ENCODE measurements at places on chromosomes 1 and 21.

DNA sequence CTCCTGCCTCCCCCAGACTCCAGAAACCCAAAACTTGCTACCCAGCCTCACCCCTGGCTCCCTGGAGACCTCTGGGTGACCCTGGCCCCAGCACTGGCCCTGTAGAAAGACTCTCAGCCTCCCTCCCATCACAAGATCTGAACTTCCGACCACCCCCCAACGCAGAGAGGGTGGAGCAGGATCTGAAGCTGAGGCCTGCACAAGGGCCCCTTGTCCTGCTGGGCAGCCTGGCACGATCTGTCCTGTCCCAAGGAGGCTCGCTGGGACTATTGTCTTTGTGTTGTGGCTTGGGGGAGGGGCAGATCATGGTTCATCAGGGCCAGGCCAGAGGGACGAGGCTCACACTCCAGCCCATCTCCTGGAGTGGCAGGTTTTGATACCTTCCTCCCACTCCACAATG lies 20.0 kb downstream of the PHLDA3 start:
- no peak for DNase-seq

- no peak for DNase-seq
These were observed 234.3 kb upstream of the ADAMTS5 start for GRCh38 chr21:27201197-27201596.

GRCh38 chr1:111505641-111506119 lies 2.2 kb upstream of the ADORA3 start:
- no peak for DNase-seq

GRCh38 chr1:161227196-161227871 lies 1.5 kb downstream of the TOMM40L start:
- DNase-seq: peak; percentile 59

GRCh38 chr1:155499953-155500639 lies 62.5 kb downstream of the ASH1L start:
- no peak for DNase-seq

DNA sequence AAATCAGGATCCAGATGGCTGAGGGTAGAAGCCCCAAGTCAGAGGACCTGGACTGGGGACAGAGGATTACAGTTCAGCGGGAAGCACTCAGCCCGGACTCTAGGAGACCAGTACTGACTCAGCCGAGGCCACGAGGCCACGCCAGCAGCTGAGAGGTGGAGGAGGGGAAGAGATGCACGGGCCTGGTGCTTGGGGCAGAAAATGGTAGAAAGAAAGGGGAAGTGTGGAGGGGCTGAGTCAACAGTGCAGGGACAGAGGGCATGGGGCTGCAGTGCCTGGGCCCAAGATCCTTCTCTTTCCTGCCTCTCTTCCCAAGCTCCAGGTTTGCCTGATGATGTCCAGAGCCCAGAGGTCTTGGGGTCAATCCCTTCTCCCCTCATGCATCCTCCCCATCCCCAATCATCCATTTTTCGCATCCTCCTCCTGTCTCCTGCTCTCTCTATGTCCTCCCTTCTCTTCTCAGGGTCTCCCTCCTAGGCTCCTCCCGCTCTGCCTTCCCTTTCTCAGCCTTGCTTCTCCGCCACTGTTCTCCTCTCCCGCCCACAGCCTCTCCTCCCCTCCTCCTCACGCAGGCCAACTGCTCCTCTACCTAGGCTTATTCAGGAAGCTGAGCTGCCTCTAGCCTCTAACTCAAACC lies 7.7 kb downstream of the ARHGEF2 start:
- DNase-seq: no peak

- DNase-seq: no peak
These were observed 54.1 kb downstream of the SLC35D1 start for GRCh38 chr1:66999640-67000400.

DNA sequence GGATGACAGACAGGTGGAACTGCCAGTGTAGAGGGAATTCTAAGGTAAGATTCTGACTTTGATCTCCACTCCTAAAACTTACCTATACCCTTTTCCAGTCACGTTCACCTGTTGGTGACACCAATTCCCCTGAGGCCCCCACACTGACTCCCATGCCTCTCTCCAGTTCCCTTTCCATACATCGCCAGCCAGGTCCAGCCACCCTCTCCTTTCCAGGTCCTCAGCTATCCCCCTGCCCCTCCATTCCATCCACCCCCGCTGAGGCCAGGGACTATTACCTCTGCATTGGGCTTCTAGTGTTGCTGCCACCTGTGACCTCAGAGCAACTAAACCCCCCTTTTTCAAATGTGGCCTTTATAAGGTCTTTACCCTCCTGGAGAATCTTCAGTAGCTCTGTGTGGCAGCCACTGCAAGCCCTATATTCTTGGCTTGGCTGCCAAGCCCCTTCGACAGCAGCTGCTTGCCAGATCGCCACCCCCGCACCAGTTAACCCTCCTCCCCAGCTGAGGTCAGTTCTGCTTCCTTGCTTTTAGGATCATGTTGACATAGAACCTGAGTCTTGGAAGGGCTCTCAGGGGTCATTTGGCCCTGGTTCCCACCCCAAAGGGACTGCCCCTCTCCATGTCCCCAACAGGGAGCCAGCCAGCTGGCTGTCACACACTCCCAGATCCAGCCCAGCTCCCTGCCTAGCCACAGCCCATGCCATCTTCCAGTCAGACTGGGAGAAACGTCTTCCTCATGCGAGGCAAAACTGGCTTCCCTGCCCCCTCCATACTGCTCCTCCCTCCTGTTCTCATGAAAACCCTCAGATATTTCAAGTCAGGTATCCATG lies 14.7 kb downstream of the CSF1 start:
- no peak for DNase-seq

DNA sequence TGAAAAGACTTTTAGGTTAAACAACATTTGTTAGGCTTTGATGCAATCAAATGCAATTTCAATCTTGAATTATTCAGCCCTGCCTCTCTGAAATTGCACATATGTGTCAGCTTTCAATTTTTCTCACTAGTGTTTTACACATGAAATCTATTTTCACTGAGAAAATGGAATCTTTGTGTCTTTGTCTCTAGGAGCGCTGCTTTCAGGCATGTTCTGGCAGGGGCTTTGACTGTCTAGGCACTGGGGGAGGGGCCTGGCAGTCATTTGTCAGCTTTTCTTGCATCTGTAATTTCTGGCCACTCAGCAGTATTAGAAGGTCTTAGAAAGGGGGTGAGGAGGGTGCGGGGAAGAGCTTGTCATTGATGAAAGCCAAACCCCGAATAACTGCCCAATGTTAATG lies 264.4 kb downstream of the PTPRC start:
- DNase-seq: no peak

GRCh38 chr1:89260042-89260441 lies 12.6 kb downstream of the GBP5 start:
- DNase-seq: no peak

DNA sequence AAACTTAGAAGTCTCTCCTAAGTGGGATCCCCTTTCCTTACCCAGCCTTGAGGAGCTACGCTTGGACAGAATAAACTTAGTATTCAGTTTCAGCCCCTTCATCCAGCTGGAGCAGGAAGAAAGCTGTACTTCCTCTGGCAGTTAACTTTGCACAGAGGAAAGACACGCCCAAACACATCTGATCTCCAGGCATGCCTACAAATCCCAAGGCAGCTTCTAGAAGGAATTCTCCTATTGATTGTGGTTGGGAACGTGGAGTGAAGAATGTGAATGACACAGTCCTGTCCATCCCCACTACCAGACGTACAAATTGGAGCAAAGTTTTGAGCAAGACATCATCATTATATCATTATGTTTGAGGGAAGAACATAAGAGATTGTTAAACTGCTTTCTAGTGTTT lies 6.6 kb upstream of the AK4 start:
- no peak for DNase-seq

GRCh38 chr1:207078578-207079132 lies 10.0 kb upstream of the C4BPB start:
- no peak for DNase-seq

GRCh38 chr1:204331275-204331674 lies 28.5 kb downstream of the PLEKHA6 start:
- no peak for DNase-seq

GRCh38 chr1:162846256-162847212 lies 14.4 kb downstream of the CCDC190 start:
- no peak for DNase-seq

DNA sequence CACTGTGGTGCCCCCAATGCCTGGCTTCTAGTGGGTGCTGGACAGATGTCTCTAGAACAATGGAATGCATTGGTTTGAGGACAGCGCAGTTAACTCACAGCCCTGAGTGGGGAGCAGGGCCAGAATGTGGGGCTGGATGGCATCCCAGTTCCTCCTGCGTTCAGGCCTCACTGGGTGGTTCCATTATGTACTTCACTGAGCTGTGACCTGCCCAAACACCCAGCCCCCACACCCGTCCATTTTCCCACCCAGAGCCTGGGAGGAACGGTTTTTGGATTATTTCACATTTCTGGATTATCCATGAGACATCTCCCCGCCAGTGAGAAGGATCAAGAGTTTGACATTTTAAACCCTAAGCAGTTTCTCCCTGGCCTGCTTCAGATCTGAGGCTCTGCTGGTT lies 55.3 kb upstream of the WASF2 start:
- no peak for DNase-seq

GRCh38 chr1:44689447-44689765 lies 14.9 kb downstream of the ARMH1 start:
- DNase-seq: no peak

GRCh38 chr1:226938903-226939437 lies 1.1 kb upstream of the COQ8A start:
- peak; percentile 6 for DNase-seq

GRCh38 chr1:51473331-51474115 lies 45.5 kb downstream of the EPS15 start:
- DNase-seq: no peak

- DNase-seq: peak; percentile 67
These were observed 22.4 kb downstream of the STPG1 start for GRCh38 chr1:24390924-24391782.

DNA sequence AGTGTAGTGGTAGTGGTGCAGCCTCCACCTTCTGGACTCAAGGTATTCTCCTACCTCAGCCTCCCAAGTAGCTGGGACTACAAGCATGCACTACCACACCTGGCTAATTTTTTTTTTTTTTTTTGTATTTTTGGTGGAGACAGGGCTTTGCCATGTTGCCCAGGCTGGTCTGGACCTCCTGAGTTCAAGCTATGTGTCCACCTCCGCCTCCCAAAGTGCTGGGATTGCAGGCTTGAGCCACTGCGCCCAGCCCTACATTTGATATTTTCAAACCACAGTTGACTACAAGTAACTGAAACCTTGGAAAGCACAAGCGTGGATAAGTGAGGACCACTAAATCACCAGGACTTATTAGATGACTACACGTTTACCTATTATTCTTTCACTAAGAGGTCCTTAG lies 10.0 kb upstream of the PDPN start:
- DNase-seq: no peak

GRCh38 chr1:4408380-4408779 lies 246.0 kb upstream of the AJAP1 start:
- DNase-seq: no peak

DNA sequence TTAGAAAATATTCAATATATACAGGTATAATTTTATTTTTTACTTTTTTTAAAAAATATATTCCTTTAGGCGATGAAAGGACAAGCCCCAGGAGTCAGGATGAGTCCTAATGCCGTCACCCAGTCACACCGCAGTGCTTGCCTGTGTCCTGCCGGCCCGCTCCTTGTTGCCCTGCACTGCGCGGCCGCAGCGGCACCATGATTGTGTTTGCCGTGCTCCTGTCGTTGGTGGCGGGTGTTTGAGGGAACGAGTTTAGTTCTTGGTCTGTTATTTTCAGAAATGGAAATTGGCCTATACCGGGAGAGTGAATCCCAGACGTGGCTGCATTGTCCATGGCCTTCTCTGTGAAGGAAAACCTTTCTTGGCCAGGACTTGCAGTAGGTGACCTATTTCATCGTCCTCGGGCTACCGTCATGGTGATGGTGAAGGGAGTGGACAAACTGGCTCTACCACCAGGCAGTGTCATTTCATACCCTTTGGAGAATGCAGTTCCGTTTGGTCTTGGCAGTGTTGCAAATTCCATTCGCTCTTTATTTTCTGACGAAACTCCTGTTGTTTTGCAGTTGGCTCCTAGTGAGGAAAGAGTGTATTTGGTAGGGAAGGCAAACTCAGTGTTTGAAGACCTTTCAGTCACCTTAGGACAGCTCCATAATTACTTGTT lies 45.9 kb upstream of the CRB1 start:
- no peak for DNase-seq

DNA sequence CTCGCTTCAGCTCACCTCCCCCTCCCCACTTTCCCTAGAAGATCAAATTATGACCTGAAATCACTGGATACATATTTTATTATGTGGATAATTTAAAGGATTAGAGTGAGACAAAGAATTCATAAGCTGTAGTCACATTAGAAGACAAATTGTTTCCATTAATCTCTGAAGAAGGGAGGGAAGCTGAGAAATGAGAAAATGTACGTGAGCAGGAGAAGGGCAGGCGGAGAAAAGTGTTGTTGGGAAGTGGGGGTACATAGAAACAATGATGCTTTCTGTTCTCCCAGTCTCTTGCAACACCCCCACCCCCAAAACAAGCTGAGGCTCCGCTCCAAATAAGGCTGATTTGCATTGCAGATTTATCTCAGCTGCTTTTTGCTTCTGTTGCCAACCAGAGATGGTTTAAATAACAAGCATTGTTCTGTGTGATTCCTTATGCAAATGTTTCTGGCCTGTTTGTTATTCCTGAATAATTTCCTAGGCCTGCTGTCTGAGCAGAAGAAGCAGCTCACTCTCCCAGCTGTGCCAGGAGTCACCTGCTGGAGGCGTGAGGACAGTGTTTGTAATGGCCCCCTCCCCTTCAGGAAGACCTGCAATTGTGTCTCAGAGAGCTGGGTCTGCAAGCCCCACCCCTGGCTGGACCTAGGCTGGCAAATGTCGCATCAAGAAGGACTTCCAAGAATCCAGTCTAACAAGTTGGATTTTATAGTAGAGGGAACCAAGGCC lies 121.8 kb upstream of the TNR start:
- DNase-seq: no peak

DNA sequence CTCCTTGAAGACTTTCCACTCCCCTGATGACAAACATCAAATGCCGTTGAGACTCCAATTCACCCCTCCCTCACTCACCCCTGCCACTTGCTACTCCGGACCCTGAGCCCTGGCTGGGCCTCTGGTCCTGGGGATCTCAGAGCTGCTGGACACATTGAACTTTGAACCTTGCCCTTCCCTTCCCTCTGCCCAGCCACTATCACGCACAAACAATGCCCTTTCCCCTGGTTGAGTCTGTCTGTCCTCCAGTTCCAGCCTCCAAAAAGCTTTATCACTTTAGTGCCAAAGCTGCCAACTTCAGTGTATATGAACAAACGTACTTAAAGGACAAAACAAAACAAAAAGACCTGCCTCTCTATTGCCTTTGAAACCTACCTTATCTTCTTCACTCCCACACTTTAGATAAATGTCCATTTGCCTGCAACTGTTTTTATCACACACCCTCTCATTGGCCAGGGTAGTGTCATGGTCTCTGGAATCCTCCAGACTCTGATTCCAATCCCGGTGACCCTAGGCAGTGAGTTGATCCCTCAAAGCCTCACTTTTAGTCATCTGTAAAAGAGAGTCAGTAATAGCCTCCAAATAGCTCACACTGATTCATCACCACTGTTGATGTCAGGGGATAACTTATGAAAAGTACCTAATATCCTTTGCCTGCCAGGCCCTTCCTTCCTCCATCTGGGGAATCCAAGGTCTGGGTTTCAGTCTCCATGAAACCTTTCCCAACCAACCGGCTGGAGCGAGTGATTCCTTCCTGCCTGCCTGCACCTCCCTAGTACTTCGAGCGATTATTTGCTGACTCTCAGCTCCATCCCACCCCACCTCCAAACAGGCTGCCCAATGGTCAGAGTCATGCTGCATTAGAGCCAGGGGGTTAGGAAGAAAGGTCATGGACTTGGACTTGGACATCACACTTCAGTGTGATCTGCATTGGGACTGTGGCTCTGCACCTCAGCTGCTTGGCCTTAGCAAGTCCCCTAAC lies 15.9 kb upstream of the SPOCD1 start:
- DNase-seq: no peak

GRCh38 chr1:226687426-226687825 lies 51.7 kb downstream of the ITPKB start:
- DNase-seq: no peak
